Stimulated activated CD4-positive, alpha-beta T cell treated with anti-CD3 and anti-CD28 coated beads, TNF-alpha, amount 100 ng/mL, for 1 hour (primary cell): ENCODE measurements at places on chromosomes 6 and 20.

DNA sequence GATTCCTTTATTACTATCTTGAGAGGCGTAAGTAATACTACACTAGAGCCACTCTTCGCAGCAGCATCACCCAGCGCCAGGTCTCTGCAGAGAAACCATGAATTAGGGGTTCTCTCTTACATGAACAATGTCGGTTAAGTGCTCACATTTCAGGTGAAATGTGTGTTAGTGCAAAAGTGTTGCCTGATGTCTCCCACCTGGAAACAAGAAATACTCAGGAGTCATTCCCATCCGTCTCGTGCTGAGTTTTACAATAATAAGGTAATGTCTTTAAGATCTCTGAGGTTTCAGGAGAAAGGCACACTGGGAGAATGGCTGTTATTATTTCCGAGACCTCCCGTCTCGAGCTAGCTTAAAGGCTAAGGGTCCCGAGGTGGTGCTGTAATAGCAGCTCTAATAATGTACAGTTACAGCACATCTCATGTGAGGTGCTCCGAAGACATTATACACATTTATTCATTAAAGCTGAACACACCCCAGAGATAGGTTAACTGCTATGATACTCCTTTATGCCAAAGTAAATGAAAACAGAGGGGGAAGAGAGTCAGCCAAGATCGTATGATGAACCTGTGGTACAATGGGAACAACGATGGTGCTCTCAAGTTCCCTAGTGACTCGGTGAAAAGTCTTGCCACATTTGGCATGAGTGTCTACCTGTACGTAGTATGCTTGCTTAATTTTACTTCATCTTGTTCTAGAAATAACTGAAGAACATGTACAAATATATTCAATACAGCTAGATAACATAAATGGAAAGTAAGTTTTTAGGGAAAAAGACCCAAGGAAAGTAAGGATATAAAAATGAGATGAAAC is 458.3 kb upstream of the CITED2 start:
- no peak for DNase-seq

GRCh38 chr6:54846243-54846856 is at the start of gene FAM83B:
Gene FAM83B, plus strand, starts transcription at chr6:54846771. Its CDS starts 23,476 bp downstream, at chr6:54870247.
- no peak for DNase-seq

DNA sequence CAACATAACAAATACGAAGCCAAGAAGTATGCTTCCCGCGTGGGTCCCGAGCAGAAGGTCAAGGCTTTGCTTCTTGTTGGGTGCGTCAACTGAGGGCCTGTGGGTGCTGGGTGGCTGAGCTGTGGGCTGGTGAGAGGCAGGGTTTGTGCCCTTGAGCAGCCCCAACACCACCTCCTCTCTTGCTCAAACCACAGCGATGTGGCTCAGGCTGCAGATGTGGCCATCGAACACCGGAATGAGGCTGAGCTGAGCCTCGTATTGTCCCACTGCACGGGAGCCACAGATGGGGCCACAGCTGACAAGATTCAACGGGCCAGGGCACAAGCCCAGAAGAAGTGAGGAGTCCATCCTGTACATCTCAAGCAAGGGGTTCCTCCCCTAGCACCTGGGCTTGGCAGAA is 7.0 kb upstream of the PTPRA start:
- no peak for DNase-seq

DNA sequence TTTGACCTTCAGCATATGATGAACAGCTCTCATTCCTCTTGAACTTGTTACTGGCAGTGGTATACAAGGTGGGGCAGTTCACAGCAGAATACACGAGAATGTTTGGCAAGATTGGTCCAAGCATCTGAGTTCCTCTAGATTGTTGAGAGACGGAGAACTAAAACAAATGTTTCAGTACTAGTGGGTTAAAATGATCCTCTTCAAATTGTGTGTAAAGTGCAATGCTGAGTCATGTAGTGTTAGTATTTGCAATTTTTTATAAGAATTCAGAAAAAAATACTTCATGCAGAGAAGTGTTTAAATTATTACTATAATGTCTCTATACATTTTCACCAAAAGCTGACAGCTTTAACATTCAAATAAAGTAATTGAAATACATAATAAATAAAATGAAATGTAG is 879.8 kb downstream of the TFAP2A start:
- DNase-seq = no peak

- DNase-seq = no peak
Observed at GRCh38 chr6:15340775-15341174, 94.9 kb downstream of the JARID2 start.

GRCh38 chr20:55935448-55936208 is 69.7 kb downstream of the CBLN4 start:
- no peak for DNase-seq

GRCh38 chr20:32943490-32944052 is 60.7 kb downstream of the SUN5 start:
- no peak for DNase-seq

GRCh38 chr6:103183831-103184411 is 1675.8 kb downstream of the HACE1 start:
- DNase-seq = no peak

GRCh38 chr6:40916845-40917244 is 122.2 kb downstream of the UNC5CL start:
- no peak for DNase-seq
